Muscle of leg (tissue), 16 donors: ENCODE measurements at places on chromosomes 11 and 22.

DNA sequence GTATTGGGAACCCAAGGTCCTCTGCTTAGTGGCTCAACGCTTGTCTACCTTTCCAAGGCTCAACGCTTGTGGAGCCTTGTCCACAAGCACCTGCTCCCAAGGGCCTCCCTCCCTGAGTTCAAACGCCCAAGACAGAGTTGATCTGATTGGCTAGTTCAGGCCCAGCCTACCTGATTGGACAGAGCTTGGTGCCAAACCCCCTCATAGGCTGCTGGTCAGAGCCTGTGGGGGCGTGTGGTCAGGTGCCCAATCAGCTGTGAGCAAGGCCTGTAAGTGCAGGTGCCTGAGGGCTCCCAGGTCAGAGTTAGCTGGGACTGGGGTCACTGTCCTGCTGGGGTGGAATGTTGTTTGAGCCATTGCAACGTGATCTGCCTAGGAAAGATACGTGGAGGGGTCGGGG, 16.9 kb upstream of the TMPRSS6 start:
- H3K4me3 ChIP-seq: no peak overlapping the region
- peaks cover 10% of the 10 kb centered on the region for H3K4me1 ChIP-seq
- no peak for DNase-seq
- H3K27ac ChIP-seq: no peak overlapping the region
- no peaks in the 10 kb centered on the region for H3K36me3 ChIP-seq

DNA sequence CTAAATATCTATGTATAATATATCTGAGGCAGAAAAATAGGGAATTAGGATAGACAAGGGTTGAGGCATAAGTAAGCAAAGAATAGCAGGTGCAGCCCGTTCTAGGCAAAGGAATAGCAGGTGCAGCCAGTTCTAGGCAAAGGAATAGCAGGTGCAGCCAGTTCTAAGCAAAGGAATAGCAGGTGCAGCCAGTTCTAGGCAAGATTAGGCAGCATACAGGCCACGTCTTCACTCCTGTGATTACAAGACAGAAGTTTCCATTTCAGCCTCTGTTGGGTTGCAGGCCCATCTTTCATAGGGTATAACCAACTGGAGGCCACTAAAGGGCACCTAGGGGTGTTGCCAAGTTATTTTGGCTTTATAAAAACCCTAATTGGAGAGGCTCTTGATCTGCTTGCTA, 28.8 kb upstream of the CHORDC1 start:
- no peaks in the 10 kb centered on the region for H3K36me3 ChIP-seq
- DNase-seq: no peak
- H3K27me3 ChIP-seq: no peaks in the 10 kb centered on the region
- H3K4me1 ChIP-seq: no peaks in the 10 kb centered on the region

DNA sequence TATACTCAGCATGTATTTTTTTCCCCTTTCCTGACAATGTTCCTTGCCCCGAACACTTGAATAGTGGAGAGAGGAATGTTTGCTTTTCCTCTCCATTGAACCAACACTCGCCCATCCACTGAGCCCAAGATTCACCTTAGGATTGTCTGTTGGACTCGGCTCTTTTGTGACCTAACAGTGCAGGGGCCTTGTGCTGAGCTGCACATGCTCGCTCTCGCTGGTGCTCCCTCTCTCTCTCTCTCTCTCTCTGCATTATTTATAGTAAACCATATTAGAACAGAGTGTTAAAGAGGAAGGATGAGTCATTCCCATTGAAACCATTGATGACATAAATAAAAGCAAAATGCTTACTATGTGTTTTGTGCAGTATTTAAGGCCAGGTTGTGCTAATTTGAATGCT, 20.7 kb downstream of the ZBTB16 start:
- H3K4me3 ChIP-seq: no peak overlapping the region
- peak; percentile 67 for DNase-seq
- no peaks in the 10 kb centered on the region for H3K36me3 ChIP-seq
- H3K4me1 ChIP-seq: peaks cover 48% of the 10 kb centered on the region
- H3K27me3 ChIP-seq: peaks cover 16% of the 10 kb centered on the region

GRCh38 chr22:30265823-30266444, 717 bp downstream of the OSM start:
- peaks cover 11% of the 10 kb centered on the region for H3K27me3 ChIP-seq
- peak; percentile 41 for DNase-seq
- no peaks in the 10 kb centered on the region for H3K36me3 ChIP-seq
- peak overlapping the region; percentile 42 for H3K27ac ChIP-seq
- peaks cover 3% of the 10 kb centered on the region for H3K4me1 ChIP-seq

DNA sequence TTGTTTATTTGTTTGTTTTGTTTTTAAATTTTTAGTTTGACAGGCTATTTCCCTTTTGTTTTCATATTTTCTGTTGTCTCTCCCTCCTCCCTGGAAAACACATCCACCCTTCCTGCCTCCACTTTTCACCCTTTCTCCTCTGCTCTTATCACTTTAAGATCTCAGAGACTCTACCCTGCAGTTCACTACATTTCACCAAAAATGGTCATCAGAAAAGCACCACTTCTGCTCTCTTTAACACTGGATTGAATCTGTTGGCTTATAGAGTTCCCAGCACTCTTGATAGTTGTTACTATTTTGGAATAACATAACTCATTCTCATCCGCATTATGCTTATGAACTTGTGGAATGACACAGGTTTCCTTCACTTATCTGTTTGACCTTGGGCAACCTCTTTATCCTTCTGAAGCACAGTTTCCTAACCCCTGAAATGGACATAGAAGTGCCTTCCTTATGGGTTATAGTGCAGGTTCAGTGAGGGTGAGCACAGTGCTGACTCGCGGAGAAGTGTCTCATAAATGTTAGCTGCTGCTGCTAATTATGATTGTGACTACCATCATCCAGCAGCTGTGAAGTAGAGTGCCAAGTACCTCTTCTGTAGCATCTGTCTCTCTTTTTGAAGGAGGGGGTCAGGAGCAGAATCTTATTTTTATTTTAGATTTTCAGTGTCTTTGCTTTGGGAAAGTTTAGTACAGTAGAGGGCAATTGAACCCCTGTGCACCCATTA, 15.0 kb downstream of the TEAD1 start:
- H3K27me3 ChIP-seq: no peaks in the 10 kb centered on the region
- no peaks in the 10 kb centered on the region for H3K36me3 ChIP-seq
- peak; percentile 61 for DNase-seq
- H3K27ac ChIP-seq: peak overlapping the region; percentile 54

- no peaks in the 10 kb centered on the region for H3K27me3 ChIP-seq
- DNase-seq: peak; percentile 40
- no peak overlapping the region for H3K4me3 ChIP-seq
- no peak overlapping the region for H3K27ac ChIP-seq
- H3K36me3 ChIP-seq: no peaks in the 10 kb centered on the region
- H3K4me1 ChIP-seq: no peaks in the 10 kb centered on the region
Measured at GRCh38 chr11:23423104-23423503, 562.8 kb upstream of the CCDC179 start.

DNA sequence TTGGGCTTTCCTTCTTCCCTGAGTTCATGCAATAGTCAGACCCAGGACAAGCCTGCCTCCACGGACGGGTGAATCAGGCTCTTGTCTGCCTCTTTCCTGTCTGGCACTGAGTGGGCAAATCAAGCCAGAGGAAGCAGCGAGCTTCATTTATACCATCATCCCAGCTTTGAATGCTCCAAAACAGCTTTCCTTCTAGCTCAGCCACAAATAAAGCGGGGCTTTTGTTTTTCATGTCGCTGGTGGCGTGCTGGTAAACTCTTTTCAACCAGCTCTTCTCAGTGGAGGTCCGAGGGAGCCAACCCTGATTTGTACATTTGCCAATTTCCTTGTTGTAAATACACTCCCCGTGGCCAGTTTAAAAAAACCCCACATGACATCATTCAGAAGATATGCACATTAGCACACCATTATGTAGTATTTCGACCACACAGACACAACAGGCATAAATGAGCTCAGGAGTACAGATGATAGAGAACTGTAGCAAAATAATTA, 8.6 kb downstream of the C11orf91 start:
- H3K4me3 ChIP-seq: no peak overlapping the region
- DNase-seq: peak; percentile 92
- peaks cover 29% of the 10 kb centered on the region for H3K4me1 ChIP-seq
- H3K27me3 ChIP-seq: no peaks in the 10 kb centered on the region
- H3K36me3 ChIP-seq: no peaks in the 10 kb centered on the region

- H3K27me3 ChIP-seq: no peaks in the 10 kb centered on the region
- no peak overlapping the region for H3K4me3 ChIP-seq
- peaks cover 25% of the 10 kb centered on the region for H3K4me1 ChIP-seq
- no peaks in the 10 kb centered on the region for H3K36me3 ChIP-seq
Measured at GRCh38 chr11:60974726-60975125, 3.2 kb downstream of the CD6 start.

DNA sequence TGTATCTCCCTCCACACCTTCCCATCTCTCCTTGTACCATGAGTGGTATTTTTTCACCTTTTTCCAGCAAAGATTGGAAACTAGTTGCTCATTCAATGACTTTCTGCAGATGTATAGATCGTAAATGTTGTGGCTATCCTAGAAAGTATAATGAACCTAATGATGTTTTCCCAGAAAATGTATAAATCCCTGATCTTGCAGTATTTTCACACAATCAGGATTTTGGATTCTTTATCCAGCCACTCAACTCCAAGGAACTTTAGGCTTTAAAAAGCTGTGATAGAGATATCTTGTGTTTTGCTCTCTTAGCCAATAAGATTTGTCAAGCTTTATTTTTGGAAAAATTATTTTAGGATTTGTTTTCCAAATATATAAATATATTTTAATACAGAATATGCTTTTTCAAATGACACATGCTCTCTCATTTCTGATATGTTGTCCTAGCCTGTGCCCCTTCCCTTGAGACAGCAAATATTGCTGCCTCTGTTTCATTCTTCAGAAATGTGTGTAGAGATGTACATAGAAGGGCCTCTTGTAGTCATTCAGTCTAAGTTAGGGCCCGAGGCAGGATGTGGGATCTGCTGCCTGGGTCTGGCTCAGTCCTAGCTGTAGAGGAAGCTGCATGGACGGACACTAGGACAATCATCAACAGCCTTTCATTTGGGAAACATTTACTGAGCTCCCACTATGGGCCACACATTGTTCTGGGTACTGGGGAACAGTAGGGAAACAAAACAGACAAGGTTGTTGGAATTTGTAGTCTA, 62.4 kb downstream of the NAV2 start:
- no peak for DNase-seq
- peaks cover 9% of the 10 kb centered on the region for H3K4me1 ChIP-seq
- H3K27me3 ChIP-seq: peaks cover 29% of the 10 kb centered on the region
- no peak overlapping the region for H3K27ac ChIP-seq
- no peaks in the 10 kb centered on the region for H3K36me3 ChIP-seq

DNA sequence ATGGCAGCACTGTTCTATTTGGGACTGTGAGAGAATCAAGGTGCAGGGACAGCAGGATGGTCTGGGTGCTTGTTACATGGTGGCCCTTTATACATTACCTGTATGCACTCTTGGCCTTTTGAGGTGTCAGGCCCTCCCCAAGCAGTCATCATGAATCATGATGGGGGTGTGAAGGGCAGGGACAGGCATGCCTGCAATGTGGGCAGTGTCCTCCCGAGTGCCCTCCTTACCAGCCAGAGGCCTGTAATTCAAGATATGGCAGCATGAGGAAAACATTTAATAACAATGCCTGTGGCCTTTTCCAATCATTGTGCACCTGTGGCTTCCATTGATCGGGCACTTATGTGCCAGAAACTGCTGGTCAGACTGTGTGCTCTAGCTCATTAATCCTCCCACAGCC, 25.5 kb upstream of the CYP2D6 start:
- H3K27ac ChIP-seq: no peak overlapping the region
- H3K4me1 ChIP-seq: no peaks in the 10 kb centered on the region
- no peak for DNase-seq
- peaks cover 14% of the 10 kb centered on the region for H3K36me3 ChIP-seq
- H3K4me3 ChIP-seq: no peak overlapping the region
- H3K27me3 ChIP-seq: no peaks in the 10 kb centered on the region

- no peak for DNase-seq
- no peak overlapping the region for H3K4me3 ChIP-seq
- H3K4me1 ChIP-seq: peaks cover 25% of the 10 kb centered on the region
- H3K27ac ChIP-seq: no peak overlapping the region
Measured at GRCh38 chr11:3833449-3833848, 7.3 kb downstream of the RHOG start.

DNA sequence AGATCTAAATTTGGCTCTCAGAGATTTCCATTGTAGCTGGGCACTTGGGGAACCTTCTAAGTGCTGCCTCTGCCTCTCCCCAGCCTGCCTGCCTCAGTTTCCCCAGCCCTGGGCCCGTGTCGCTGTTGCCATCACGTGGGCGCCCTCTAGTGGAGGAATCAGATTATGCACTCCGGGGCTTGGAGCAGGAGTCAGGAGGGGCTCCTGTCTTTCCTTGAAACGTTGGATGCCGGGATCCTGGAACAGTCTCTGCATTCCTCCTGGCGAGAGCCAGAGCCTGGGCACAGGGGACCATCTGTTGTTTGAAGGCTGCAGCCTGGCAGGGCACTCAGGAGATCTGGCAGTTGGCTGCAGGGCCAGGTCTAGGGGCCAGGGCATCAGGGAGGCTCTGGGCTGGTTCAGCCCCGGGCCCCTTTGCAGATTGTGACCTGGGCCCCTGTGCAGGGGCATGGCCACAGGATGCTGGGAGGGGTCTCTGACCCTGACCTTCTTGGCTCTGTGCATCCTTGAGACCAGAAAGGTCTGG, 71.6 kb downstream of the LRP5 start:
- H3K36me3 ChIP-seq: peaks cover 30% of the 10 kb centered on the region
- peaks cover 56% of the 10 kb centered on the region for H3K4me1 ChIP-seq

DNA sequence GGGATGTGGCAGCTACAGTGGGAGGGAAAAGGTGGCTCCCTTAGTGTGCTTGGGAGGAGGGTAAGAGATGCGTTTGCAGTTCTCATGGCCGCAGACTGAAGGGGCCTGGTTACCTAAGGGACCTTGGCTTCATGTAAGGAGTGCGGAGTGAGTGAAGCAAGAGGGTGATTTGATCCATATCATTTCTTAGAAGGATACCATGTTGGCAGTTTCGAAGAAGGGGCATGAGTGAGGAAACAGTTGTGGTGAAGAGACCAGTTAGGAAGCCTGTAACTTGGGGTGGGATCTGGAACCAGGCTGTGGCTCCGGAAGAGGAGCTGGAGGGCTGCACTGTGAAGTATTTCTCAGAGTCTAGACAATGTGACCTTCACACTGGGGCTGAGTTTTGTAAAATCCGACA, 45.0 kb downstream of the ST3GAL4 start:
- H3K36me3 ChIP-seq: peaks cover 8% of the 10 kb centered on the region
- H3K27ac ChIP-seq: no peak overlapping the region
- H3K4me3 ChIP-seq: no peak overlapping the region
- peaks cover 13% of the 10 kb centered on the region for H3K4me1 ChIP-seq

GRCh38 chr11:88170673-88171072, 4.6 kb downstream of the RAB38 start:
- H3K36me3 ChIP-seq: no peaks in the 10 kb centered on the region
- no peak overlapping the region for H3K27ac ChIP-seq
- H3K4me3 ChIP-seq: no peak overlapping the region
- H3K27me3 ChIP-seq: peaks cover 2% of the 10 kb centered on the region
